NCI-H2081 (cell line): ENCODE measurements at places on chromosomes 13 and 19.

DNA sequence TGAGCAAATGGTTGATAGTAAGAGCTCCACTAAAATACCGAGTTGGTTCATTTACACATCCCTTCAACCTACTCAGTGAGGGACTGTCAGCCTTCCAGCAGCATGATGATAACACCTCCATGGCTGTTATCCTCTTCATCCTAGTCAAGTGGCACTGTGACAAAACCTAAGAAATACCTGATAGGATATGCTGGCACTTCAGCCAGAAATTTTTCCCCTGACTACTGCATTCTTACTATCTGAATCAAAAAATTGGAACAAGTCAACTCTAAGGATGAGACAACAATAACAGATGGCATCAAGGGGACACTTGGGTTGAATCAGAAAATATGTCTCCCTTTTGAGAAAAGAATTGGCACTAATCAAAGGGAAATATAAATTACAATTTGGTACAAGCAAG lies 193.9 kb downstream of the KCTD12 start:
- DNase-seq = no peak

DNA sequence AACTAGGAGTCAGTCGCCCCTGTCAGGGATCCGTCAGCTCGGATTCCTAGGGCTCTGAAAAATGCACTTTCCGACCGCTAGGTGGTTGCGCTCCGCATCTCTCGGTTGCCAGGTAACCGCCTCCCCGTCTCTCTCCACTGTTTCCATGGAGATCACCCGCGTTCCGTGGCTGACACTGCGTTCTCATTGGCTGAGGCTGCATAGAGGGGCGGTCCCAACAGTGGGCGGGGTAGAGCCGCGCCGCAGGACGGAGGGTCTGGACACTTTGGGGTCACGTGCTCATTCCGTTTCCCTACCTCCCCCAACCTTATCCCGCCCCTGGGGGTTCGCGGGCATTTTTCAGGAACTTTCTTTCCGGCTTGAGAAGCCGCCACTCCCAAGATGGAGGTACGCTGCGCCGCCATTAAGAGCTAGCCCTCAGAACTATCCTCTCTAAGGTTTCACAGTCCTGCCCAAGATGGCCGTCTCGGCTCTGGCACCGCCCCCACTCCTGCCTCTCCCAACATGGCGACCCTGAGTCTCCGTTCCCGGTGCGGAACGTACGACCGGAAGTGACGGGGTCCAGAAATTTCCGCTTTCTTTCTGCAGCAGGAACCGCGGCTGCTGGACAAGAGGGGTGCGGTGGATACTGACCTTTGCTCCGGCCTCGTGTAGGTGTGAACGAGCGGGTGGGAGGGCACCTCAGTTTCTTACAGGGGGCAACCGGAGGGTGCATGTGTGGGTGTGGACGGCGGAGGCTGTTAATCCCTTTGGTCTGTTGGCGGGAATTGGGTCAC lies at the start of the genes ODAD3 and PRKCSH:
ODAD3 (minus strand) TSS at position 65 of the 776 bp plus-strand sequence. CDS start 105 bp downstream, outside the sequence.
PRKCSH (plus strand) TSS at position 579 of the 776 bp plus-strand sequence. CDS start 483 bp downstream, outside the sequence.
- DNase-seq = peak; percentile 99

- DNase-seq = no peak
These were observed 300.7 kb downstream of the KLF12 start for GRCh38 chr13:73833325-73834070.

DNA sequence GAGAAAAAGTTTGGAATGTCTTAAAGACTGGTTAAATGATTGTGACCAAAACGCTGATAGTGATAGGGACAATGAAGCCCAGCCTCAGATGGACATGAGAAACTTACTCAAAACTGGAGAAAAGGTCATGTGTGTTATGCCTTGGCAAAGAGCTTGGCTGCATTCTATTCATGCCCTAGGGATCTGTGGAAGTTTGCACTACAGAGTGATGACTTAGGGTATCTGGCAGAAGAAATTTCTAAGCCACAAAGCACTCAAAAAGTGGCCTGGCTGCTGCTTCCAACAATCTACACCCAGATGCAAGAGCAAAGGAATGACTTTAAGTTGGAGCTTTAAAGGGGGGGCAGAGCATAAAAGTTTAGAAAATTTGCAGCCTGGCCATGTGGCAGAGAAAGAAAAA lies 521.3 kb downstream of the UQCRFS1 start:
- DNase-seq = no peak

GRCh38 chr19:52722062-52723003 lies 12.5 kb downstream of the ZNF611 start:
- no peak for DNase-seq

DNA sequence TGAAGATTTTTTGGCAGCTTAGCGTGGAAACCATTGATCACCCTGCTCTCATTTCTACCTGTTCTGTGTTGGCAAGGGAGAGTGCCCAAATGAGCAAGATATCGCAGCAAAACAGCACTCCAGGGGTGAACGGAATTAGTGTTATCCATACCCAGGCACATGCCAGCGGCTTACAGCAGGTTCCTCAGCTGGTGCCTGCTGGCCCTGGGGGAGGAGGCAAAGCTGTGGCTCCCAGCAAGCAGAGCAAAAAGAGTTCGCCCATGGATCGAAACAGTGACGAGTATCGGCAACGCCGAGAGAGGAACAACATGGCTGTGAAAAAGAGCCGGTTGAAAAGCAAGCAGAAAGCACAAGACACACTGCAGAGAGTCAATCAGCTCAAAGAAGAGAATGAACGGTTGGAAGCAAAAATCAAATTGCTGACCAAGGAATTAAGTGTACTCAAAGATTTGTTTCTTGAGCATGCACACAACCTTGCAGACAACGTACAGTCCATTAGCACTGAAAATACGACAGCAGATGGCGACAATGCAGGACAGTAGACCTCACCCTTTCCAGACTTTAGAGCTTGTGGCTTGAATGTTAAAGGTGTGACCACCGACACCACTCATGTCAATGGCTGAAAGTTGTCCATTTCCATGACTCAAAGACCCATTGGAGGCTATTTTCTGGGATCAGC lies 5.8 kb downstream of the CEBPG start:
- no peak for DNase-seq

- no peak for DNase-seq
These were observed 2.4 kb upstream of the PPP2R1A start for GRCh38 chr19:52187407-52187806.
